Memory B cell (primary cell): ENCODE measurements at places on chromosomes 12 and 14.

DNA sequence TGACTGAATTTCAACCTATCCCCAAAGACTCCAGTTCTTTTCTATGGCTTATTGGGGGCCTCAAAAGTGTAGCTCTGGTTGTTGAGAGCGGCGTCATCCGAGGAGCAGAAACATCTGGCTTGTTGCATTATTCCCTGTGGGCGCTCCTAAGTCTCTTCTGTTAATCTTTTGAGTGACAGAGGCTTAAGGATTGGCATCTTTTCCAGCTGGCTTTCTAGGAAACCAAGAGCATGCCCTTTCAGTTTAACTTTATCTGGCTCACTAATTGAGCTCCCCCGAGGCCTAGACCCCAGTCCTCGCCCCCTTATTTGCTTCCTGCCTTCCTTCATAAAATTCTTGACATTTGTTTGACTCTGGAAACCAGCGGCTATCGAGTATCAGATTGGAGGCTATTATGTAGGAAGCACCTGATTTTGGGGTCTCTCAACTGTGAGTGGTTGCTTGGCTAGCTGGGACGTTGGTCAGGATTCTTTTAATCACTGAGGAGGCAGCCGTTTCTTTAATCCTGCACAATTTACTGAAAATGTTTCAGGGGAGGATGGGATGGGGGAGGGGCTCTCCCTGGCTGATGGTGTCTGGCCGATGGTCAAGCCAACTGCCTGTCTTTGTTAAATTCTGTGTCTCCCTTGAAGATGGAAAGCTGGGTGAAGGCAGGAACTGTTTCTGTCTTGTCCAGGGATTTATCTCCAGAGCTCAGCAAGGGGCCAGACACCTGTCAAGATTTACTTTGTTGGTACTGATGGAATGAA lies 3.1 kb downstream of the SMOC1 start:
- H3K36me3 ChIP-seq: no peaks in the 10 kb centered on the region
- no peak overlapping the region for H3K27ac ChIP-seq
- H3K4me3 ChIP-seq: no peak overlapping the region
- peaks cover 21% of the 10 kb centered on the region for H3K27me3 ChIP-seq

DNA sequence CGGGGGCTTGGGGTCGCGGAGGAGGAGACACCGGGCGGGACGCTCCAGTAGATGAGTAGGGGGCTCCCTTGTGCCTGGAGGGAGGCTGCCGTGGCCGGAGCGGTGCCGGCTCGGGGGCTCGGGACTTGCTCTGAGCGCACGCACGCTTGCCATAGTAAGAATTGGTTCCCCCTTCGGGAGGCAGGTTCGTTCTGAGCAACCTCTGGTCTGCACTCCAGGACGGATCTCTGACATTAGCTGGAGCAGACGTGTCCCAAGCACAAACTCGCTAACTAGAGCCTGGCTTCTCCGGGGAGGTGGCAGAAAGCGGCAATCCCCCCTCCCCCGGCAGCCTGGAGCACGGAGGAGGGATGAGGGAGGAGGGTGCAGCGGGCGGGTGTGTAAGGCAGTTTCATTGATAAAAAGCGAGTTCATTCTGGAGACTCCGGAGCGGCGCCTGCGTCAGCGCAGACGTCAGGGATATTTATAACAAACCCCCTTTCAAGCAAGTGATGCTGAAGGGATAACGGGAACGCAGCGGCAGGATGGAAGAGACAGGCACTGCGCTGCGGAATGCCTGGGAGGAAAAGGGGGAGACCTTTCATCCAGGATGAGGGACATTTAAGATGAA lies 630 bp downstream of the FOS start:
- H3K4me3 ChIP-seq: peak overlapping the region; percentile 90
- H3K4me1 ChIP-seq: peaks cover 33% of the 10 kb centered on the region
- H3K36me3 ChIP-seq: peaks cover 4% of the 10 kb centered on the region
- H3K27me3 ChIP-seq: peaks cover 26% of the 10 kb centered on the region
- peak overlapping the region; percentile 99 for H3K27ac ChIP-seq

GRCh38 chr12:132317233-132317938 lies 12.0 kb downstream of the GALNT9 start:
- H3K4me3 ChIP-seq: no peak overlapping the region
- peaks cover 17% of the 10 kb centered on the region for H3K27me3 ChIP-seq
- H3K4me1 ChIP-seq: no peaks in the 10 kb centered on the region
- no peaks in the 10 kb centered on the region for H3K36me3 ChIP-seq
- DNase-seq: no peak
- no peak overlapping the region for H3K27ac ChIP-seq

DNA sequence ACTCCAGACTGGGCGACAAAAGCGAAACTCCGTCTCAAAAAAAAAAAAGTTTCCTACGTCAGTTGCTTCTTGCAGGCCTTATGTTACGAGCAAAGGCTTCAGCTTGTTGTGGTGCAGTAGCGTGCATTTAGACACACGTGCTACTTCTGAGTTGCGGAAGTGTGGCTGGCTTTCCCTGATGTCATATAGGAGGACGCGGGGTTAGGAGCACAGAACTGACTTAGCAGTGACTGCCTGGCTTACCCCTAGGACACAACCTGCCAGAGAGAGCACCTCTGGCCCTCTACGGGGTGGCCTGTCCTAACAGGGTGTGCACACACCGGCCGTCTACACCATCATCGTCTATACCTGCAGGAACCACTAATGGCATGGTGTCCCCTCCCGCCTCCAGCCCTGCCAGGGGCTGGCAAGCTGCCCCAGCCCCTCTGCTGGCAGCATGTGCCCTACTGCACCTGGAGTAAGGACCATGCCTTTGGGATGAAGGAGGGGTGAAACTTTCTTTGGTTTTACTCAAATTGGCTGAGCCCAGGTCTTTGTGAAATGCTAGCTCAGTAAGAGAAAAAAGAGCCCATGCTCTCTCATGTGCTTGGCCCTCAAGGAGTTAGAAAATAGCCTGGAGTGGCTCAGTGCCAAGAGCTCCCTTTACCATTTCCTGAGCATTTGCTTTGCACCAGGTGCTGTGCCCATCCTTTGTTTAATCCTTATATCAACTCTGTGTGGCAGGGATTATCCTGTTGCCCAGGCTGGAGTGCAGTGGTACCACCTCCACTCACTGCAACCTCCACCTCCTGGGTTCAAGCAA lies 1.7 kb upstream of the GPR68 start:
- DNase-seq: no peak
- peaks cover 3% of the 10 kb centered on the region for H3K36me3 ChIP-seq
- H3K4me1 ChIP-seq: peaks cover 50% of the 10 kb centered on the region
- no peak overlapping the region for H3K27ac ChIP-seq
- no peak overlapping the region for H3K4me3 ChIP-seq
- H3K27me3 ChIP-seq: no peaks in the 10 kb centered on the region

DNA sequence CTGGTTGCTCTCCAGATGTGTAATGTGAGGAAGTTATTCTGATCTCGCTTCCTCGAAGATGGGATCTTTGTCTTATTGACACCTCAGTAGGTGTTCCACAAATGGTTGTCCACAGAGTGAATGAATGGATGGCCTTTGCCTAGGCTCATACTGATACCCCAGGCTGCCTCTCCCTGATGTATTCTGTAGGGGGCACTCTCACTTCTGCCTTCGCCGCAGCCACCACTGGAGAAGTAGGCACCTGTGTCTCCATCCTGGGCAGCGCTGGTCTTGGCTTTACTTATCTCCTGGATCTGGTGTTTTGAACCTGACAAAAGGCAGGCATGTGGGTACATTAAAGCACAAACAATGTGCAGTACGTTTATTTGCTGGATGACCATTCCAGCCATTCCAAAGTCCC lies 82.1 kb downstream of the ZFP36L1 start:
- no peak overlapping the region for H3K27ac ChIP-seq
- DNase-seq: no peak
- no peak overlapping the region for H3K4me3 ChIP-seq
- no peaks in the 10 kb centered on the region for H3K36me3 ChIP-seq
- peaks cover 9% of the 10 kb centered on the region for H3K4me1 ChIP-seq

DNA sequence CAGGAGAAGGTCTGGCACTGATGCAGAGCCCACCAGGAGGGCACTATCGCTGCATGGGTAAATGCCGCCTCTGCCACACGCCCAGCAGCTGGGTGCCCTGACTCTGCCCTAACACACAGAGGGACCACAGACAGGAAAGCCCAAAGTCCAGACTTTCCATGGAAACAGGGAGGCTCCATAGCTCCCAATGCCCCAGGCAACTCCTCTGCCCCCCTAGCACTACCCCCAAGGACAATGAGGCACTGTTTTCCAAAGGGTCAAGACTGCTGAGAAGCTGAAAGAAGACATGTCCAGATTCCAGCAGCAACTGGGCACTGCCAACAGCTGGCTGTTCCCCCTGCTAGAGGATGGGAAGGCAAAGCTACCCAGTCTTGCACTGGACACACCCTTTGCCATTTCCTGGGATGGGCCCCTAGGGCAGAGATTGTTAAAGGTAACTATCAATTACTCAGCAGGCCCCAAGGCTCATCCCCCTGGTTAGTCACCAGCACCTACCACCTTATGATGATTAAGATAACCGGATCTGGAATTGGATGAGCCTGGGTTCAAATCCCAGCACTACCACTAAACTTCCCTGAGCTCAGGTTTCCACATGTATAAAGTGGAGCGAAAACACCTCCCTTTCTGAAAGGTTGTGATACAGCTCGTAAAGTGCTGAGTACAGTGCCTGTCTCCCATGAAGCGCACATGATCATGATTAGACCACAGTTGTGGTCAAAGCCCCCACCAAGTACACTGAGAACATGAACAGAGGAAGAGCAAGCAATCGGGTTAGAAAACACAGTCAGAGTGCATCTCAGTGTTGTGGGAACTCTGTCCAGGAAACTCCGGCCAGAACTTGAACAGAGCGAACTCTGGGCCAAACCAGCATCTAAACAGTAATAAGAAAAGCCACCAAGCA lies 3.3 kb downstream of the PXN start:
- no peak overlapping the region for H3K27ac ChIP-seq
- no peaks in the 10 kb centered on the region for H3K36me3 ChIP-seq
- DNase-seq: no peak
- no peak overlapping the region for H3K4me3 ChIP-seq
- H3K27me3 ChIP-seq: peaks cover 19% of the 10 kb centered on the region
- peaks cover 19% of the 10 kb centered on the region for H3K4me1 ChIP-seq

GRCh38 chr12:27971121-27971489 lies 1.4 kb downstream of the PTHLH start:
- no peak for DNase-seq
- H3K36me3 ChIP-seq: no peaks in the 10 kb centered on the region
- H3K27me3 ChIP-seq: peaks cover 19% of the 10 kb centered on the region
- H3K4me1 ChIP-seq: peaks cover 12% of the 10 kb centered on the region
- peak overlapping the region; percentile 72 for H3K4me3 ChIP-seq

GRCh38 chr12:79451978-79452377 lies 238.8 kb downstream of the PAWR start:
- no peak overlapping the region for H3K4me3 ChIP-seq
- H3K27ac ChIP-seq: no peak overlapping the region
- H3K27me3 ChIP-seq: no peaks in the 10 kb centered on the region
- no peaks in the 10 kb centered on the region for H3K4me1 ChIP-seq

DNA sequence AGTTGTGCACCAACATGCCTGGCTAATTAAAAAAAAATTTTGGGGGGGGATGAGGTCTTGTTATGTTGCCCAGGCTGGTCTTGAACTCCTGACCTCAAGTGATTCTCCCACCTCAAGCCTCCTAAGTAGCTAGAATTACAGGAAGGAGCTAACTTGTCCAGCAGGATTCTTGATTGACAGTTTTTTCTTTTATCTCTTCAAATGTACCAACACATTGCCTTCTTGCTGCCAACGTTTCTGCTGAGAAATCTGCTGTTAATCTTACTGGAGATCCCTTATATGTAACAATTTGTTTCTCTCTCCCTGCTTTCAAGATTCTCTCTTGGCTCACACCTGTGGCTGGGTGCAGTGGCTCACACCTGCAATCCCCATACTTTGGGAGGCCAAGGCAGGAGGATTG lies 22.4 kb upstream of the MARK3 start:
- peaks cover 18% of the 10 kb centered on the region for H3K36me3 ChIP-seq
- no peaks in the 10 kb centered on the region for H3K4me1 ChIP-seq
- H3K27me3 ChIP-seq: peaks cover 19% of the 10 kb centered on the region
- no peak overlapping the region for H3K27ac ChIP-seq

DNA sequence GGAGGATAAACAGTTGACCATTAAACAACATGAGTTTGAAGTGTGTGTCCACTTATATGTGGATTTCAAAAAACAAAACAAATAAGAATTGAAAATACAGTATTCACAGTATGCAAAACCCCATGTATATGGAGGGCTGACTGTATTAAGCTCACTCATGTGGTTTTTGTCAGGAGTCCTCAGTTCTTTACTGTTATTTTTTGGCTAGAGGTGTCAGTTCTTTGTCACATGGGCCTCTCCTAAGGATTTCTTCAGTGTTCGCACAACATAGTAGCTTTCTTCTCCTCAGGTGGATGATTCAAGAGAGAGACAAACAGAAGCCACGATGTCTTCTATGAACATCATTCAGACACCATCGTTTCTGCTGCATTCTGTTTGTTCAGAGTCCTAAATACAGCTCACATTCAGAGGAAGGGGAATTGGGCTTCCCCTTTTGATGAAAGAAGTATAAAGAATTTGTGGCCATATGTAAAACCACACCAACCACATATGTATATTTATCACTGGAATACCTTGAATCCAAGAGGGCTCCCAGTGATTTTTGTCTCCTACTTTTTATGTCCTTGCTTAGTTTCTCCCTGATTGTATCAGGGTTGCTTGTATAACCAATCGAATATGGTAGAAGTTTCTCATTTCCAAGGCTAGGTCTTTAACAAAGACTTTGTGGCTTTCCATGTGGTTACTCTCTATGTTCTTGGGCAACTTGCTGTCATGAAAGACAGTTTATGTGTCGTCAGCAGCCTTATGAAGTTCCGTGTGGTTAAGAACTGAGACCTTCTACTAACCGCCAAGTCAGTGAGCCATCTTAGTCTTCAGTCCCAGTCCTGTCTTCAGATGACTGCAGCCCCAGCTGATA lies 18.9 kb downstream of the MNAT1 start:
- peaks cover 1% of the 10 kb centered on the region for H3K36me3 ChIP-seq
- peaks cover 20% of the 10 kb centered on the region for H3K4me1 ChIP-seq
- no peak for DNase-seq

DNA sequence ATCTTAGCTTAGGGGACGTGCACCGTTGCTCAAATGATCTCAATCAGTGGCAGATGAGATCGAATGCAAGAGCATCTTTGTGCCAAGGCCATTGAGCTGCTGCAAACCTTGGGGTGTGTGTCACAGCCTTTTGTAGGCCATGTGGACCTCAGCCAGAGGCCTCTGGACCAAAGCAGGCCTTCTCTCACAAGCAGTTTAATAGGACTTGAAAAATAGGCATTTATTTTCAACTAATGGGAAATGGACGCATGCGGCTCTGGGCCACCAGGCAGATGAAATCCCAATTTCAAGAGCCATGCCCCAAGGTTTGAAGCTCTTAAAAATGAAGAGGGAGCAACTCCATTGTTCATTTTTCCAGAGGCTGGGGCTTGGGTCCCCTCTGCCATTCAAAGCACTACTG lies 87.3 kb downstream of the TTC7B start:
- no peaks in the 10 kb centered on the region for H3K4me1 ChIP-seq
- H3K27me3 ChIP-seq: peaks cover 6% of the 10 kb centered on the region
- peaks cover 2% of the 10 kb centered on the region for H3K36me3 ChIP-seq
- no peak overlapping the region for H3K27ac ChIP-seq

DNA sequence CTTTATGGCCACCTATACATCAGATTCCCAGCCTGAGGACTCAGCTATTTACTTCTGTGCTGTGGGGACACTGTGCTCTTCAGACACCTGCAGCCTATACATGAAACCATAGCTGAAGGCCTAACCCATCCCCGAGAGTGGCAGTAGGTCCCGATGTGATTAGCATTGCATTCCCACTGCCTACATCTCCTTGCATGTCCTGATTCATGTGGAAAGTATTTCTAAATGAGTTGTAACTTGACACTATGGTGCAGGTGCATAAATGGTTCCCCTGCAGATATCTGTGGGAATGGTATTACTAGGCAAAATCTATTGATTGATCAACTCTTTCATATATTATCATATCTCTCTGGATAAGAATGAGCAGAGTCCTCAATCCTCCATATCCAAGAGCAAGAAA lies 433.5 kb downstream of the DAD1 start:
- no peak for DNase-seq
- H3K27me3 ChIP-seq: peaks cover 17% of the 10 kb centered on the region
- no peak overlapping the region for H3K27ac ChIP-seq
